ENCODE measurements at places on chromosomes 4 and X.
A peak's percentile ranks its signal among the peaks of the same experiment; 100 is the strongest.

- no peak for DNase-seq
These were observed 930.2 kb downstream of the C4orf33 start for GRCh38 chr4:130026185-130026584.

DNA sequence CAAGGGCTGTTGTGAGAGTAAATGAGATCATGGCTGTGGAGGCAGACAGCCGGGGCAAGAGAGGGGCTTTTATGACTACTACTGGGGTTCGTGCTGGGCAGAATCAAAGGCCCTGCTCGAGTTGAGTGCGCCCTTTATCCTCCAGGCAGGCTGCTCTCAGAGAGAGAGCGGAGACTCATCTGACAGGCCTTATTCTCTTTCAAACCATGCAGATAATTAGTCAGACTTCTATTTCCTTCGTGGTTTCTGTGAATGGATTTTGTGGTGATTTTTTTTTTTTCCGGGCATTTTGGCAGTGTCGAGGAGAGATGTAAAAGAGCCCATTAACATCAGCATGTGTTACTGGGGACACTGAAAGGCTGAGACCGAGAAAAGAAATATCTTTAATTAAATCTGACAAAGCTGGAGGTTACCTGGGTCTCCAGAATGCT lies 73.6 kb downstream of the MED28 start:
- DNase-seq = peak; percentile 50

- peak; percentile 58 for DNase-seq
These were observed 24.4 kb upstream of the CCNI start for GRCh38 chr4:77100234-77100633.

- DNase-seq = peak; percentile 80
These were observed 32.8 kb downstream of the ELOVL6 start for GRCh38 chr4:110165382-110166286.

DNA sequence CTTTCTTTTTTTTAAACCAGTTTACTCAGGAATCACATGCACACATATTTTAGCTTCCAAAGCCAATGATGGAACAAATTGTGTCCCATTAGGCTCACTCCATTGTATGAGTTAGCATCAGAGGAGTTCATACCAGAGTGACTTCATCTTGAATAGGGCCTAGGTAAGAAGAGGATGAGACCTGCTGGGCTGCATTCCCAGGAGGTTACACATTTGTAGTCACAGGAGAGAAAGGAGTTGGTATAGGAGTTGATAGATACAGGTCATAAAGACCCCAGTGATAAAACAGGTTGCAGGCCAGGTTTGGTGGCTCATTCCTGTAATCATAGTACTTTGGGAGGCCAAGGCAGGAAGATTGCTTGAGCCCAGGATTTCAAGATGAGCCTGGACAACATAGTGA lies 9.3 kb downstream of the PDGFRA start:
- DNase-seq = no peak

- no peak for DNase-seq
These were observed 15.1 kb upstream of the PIGA start for GRCh38 chrX:15350329-15350996.

DNA sequence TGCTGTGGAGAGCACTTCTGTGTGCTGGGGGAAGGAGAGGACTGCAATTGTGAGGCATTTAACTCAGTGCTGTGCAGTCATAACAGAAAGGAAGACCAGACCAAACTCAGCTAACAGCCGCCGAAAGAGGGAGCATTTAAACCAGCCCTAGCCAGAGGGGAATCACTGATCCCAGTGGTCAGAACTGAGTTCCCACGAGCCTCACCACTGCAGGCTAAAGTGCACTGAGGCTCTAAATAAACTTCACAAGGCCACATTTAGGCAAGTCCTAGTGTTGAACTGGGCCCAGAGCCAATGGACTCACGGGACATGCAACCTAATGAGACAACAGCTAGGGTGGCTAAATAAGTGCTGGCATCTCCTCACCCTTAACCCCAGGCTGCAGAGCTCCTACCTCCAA lies 20.4 kb downstream of the IQCM start:
- DNase-seq = no peak

- no peak for DNase-seq
These were observed 7.0 kb upstream of the FGFBP1 start for GRCh38 chr4:15945516-15945915.
